Hematopoietic multipotent progenitor cell (in vitro differentiated cells): ENCODE measurements at places on chromosomes 1 and 21. TPM values are rescaled to one million over a fixed set of nuclear protein-coding genes. Genes with fewer than 3 reads are reported as not detected.

Gene CYP4A22
- under 0.01 TPM for total RNA-seq

Gene ANGPTL3
- not detected for total RNA-seq

Gene LYPD8
- 0.54 TPM for total RNA-seq

Gene CLCA4
- not detected for total RNA-seq

GRCh38 chr1:159862031-159862430, 426 bp downstream of the VSIG8 start:
- no peak for DNase-seq

DNA sequence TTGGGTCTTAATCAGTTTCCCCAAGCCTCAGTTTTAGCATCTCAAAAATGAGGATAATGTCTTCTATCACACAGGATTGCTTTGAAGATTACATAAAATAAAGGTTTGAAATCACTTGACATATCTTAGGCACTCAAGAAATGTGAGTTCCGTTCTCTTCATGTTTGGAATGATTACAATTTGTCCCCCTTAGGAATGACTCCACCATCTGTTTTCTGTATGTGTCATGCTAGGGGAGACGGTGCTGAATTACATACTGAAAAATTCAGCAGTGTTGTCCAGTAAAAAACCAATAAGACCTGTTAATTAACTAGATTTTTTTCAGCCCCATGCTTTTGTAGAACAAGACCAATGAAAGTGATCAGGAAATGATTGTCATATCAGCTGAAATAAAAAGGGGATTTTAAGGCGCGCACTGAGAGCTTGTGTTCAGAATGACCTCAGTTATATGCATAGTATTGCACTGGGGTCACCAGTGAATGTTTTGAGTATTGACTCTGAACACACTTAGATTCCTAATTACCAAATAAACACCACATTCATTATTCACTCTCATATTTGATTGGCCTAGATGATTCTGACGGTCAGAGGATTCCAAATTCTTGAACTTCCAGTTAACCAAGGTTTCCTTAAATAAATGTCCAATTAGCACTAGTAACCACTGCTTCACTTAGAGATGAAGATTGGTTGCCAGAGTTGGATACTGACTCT, 114.5 kb upstream of the KCNK2 start:
- no peak for DNase-seq

DNA sequence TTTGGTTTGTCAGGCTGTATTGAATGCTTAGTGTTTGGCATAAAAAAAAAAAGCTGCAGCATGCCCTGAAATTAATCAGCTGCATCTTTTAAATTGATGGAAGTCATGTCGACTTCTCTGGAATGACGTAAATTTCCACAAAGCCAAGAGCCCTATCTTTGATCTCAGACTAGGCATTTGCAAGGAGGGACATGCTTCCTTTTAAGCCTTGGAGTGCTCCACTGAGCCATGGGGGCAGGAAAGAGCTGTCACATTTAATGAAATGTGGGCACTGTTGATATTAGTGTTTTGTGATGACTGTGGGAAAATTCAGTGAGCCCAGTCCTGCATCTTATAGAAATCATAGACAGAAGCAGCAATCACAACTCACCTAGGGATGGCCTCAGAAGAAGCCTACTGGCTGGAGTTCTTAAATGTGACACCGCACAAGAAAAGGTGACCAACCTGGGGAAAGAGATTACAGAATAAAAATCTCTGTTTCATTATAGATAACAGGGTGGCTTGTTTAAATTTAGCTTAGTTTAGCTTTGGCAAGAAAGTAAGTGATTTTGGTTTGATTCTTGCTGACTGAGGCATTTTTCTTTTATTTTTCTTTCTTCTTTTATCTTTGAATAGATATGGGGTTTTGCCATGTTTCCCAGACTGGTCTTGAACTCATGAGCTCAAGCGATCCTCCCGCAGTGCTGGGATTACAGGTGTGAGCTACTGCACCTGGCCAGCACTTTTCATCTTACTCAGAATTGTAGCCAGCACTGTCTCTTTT, 188.2 kb downstream of the HHAT start:
- peak; percentile 12 for DNase-seq

GRCh38 chr1:38029081-38029681, 16.6 kb downstream of the UTP11 start:
- DNase-seq = no peak

DNA sequence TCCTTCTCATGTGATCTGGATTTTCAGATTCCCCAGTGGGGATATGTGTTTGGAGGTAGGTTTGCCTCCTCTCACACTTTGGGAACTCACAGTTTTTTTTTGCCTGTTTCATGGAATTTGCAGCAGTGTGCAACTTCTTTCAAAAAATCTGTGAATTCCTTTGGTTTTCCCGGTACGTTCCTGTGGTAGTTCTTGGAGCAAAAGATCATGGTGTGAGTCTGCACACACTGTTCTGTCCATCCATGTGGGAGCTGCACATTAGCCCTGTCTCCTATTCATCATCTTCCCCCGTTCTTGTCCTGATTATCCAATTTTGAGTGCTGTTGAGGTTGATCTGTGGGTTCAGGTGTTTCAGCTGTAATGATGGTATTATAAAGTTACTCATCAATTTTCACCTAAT, 30.3 kb upstream of the TACSTD2 start:
- DNase-seq = no peak

- DNase-seq = no peak
Measured at GRCh38 chr1:6218375-6219164, 12.7 kb downstream of the RNF207 start.

DNA sequence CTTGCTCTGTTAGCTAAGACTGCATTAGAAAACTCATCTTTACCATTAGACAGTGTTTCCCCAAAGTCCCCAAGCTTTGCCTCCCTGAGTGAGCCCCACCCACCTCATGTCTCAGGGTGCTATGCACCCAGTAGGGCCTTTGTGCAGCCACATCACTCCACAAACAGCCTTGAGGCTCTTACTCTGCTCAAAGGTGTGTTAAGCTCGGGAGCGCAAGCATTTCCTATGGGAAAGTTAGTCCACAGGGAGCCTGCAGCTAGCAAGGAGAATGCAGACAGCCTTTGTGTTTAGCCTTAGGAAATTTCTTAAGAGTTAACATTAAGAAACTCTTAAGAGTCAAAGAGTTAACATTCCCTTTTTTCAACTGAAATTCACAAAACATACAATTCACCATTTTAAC, 278.8 kb downstream of the AJAP1 start:
- no peak for DNase-seq

- no peak for DNase-seq
Measured at GRCh38 chr1:243946253-243946652, 96.2 kb upstream of the AKT3 start.

- no peak for DNase-seq
Measured at GRCh38 chr1:116446686-116447085, 73.6 kb downstream of the ATP1A1 start.

DNA sequence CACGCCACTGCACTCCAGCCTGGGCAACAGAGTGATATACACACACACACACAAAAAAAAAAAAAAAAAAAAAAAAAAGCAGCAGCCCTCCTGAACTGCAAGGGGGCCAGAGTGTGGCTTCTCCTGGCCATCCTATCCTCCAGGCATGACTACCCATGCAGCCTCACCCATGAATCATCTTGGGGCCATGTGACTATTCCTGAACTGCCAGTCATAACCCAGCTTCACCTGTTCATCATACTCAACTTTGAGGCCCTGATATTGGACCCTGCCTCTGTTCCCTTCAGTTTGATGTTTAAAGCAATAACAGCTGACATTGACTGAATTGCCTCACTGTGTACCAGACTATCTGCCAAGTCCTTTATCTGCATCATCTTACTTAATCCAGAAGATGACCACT, 2.8 kb upstream of the HPCAL4 start:
- no peak for DNase-seq

DNA sequence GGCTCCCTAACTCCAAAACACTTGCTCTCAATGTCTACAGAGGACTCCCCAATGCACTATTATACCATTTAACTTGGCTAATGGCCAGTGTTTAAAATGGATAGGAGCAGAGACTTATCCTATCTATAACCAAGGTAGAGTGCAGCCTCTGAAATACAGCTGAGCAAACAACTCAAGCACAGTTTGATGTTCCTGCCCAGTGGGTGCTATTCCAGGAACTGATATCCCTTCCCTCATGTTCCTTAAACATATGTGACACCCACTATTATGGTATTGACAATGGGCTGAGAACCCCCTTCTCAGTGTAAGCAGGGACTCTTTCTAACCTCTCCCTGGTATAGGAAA, 51.7 kb downstream of the SH3GLB1 start:
- no peak for DNase-seq

DNA sequence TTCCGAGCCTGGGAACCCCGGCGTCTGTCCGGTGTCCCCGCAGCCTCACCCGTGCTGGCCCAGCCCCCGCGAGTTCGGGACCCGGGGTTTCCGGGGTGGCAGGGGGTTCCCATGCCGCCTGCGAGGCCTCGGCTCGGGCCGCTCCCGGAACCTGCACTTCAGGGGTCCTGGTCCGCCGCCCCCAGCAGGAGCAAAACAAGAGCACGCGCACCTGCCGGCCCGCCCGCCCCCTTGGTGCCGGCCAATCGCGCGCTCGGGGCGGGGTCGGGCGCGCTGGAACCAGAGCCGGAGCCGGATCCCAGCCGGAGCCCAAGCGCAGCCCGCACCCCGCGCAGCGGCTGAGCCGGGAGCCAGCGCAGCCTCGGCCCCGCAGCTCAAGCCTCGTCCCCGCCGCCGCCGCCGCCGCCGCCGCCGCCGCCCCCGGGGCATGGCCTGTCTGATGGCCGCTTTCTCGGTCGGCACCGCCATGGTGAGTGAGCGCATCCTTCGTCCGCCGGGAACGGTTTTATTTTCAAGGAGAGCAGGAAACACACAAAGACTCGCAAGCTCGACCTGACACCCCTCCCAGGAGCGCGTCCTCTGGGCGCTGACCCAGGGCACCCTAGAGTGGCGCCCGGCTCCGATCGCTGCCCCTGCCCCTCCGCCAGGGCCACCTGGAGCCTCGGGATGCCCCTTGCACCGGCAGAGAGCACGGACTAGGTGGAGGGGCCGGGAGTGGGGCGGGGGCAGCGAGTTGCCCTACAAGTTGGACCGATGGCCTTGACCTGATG, at the start of gene ABCG1:
ABCG1 (plus strand) TSS at position 305 of the 770 bp plus-strand sequence; CDS start at position 428, 123 bp downstream.
- DNase-seq = peak; percentile 58

DNA sequence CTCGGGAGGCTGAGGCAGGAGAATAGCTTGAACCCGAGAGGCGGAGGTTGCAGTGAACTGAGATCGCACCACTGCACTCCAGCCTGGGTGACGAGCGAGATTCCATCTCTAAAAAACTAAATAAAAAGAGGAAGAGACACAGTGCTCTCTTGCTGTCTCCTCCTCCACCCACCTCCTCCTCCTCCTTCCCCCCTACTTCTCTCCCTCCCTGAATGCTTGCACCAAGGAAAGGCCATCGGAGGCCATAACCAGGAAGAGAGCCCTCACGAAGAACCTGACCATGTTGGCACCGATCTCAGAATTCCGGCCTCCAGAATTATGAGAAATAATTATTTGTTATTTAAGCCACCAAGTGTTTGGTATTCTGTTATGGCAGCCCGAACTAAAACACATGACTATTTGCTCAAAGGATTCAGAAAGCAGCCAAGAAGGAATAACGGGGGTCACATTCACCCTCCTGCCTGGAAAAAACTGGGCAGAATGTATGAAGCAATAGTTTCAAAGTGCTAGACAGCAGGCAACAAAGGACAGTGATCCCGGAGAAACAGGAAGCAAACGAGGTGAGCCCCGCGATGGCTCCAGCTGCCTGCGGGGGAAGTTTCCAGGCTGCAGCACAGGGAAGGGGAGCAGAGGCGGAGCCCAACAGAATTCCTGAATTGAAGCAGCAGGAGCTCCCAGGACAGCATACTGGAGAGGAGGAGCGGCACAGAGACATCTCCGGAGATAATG, 35.8 kb downstream of the LDLRAD1 start:
- peak; percentile 1 for DNase-seq
